Dorsolateral prefrontal cortex (tissue), 122 donors: ENCODE measurements at places on chromosomes 11 and 22. TPM values are rescaled to one million over a fixed set of nuclear protein-coding genes. Genes with fewer than 3 reads are reported as not detected.

The PGA4 gene
- total RNA-seq: not detected

The SYT9 gene
- total RNA-seq: 18.8 TPM

The TMEM86A gene
- 9.6 TPM for total RNA-seq

The CHRM1 gene
- 48.9 TPM for total RNA-seq

The TSGA10IP gene
- total RNA-seq: not detected

The EMSY gene
- 31.1 TPM for total RNA-seq
